ENCODE measurements at places on chromosomes 11 and 22.

DNA sequence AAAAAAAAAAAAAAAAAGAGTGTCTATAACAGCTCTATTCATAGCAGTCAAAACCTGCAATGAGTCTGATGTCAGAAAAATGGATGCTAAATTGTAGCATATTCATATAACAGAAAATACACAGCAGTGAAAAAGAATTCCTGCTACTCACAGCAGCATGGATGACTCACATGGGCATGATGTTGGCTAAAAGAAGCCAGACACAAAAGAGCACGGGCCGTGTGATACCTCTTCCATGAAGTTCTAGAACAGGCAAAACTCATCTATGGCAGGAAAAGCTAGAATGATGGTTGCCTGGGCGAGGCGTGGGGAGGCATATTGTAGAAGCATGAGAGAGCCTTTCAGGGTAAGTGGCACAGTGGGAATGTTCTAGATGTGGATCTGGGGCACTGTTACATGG lies 18.9 kb downstream of the PLAAT3 start:
- DNase-seq: no peak

DNA sequence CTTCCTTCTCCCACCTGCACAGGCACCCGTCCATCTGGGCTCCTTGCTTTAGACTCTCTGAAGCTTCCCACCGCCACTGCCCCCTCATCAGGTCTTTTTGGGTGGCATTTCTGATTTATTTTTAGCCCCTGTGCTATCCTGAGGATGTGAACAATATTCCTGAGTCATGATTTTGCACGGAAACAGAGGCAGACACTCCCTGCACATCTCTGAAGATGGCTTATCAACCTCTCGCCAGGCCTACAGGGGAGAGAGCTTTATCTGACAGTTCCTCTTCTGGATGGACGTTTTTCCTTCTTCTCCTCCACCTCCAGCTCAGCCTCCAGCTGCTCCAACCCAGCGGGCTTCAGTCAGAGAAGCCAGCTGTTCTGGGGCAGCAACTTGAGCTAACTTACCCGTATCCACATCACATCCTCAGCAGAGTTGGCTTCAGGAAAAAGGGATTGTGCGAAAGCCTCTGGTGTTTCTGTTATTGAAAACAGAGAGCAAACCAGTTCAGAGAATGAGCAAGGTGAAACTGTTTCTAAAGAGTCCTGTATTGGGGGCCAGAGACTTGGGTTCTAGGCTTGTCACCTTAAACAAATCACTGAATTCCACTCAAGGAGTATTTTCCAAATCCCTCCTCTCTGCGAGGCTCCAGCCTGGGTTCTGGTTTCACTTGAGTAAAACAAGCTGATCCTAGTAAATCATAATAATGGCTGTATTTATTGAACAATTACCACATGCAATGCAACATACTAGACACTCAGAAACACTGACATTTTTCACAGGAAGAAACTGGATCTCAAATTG lies 33.1 kb upstream of the ETS1 start:
- no peak for DNase-seq

- no peak for DNase-seq
Measured at GRCh38 chr11:116808262-116809175, 14.6 kb downstream of the APOA4 start.

DNA sequence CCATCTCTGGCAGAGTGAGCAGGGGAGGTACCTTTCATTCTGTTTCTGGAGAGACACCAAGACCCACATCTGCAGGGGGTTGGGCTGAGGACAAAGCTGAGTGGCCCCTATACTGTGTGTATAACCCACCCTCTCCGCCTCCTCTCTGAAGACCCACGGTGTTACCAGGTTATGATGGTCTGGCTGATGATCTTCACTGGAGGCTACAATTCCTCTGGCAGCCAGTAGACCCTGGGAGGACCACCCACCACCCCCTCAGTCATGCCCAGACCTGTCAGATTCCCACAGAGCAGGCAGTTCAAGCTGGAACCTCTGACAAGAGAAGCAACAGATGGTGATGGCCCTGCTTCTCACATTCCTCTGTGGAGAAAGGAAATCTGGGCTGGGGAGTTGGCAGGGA lies 11.4 kb upstream of the KCNJ1 start:
- no peak for DNase-seq

DNA sequence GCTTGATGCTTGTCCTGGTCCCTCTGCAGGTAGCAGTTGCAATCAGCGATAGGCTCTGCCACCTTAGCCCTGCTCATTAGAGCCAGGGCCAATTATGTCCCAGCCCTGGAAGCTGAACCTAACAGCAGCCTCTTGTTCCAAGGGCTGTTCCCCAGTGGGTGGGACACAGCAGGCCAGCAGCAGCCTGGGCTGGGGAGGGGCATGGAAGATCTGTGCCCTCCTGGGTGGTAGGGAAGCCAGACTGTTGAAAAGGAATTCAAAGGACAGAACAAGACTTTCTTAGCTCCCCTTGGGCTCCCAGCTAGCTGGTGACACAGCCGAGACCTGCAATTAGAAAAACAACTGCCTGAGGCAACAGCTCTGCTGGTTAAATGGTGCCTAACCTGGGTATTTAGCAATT lies 17.4 kb downstream of the DRD2 start:
- DNase-seq: no peak

GRCh38 chr11:67674442-67674871 lies at the start of gene ALDH3B2:
Gene ALDH3B2 (minus strand): TSS chr11:67674623. CDS start chr11:67666935, 7,688 bp downstream.
- DNase-seq: no peak
